ENCODE measurements at places on chromosomes 11 and 22.

- no peak for DNase-seq
Observed at GRCh38 chr22:29457730-29458129, 19.3 kb downstream of the RFPL1 start.

DNA sequence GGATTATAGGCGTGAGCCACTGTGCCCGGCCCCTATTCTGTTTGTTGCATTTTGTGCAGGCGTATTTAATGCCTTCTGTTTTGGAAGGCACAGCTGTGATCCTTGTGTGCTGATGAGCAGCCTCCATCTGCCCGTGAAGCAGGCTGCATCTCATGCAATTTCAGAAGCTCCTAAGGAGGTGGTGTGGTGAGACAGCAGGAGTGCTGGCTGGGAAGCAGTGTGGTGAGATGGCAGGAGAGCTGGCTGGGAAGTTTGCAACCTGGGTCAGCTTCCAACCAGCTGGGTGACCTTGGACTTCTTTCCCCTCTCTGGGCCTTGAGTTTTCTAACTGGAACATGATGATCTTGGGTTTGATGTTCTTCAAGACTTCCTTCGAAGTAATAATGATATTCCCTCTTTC lies 525.1 kb downstream of the TBC1D22A start:
- DNase-seq: no peak

- no peak for DNase-seq
Observed at GRCh38 chr11:27255447-27255828, 107.6 kb downstream of the CCDC34 start.

DNA sequence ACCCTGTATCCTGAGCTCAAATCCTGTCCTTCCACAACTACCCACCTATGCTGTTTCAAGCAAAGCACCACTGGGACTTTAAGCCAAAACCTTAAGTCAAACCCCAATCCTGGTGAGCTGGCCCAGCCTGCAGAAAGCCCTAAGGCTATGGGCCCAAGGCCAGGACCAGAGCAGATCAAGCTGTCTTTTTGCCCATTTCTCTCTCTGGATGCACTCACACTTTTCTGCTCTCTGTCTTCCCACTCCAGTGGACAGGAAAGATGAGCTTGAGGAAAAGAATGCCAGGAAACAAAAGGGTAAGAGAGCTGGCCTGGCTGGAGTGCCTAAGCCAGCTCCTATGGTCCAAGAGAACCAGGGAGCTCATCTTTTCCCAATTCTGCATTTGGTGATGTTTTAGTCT lies 284.3 kb upstream of the ISX start:
- DNase-seq: no peak
